Astrocyte of the cerebellum (primary cell): ENCODE measurements at places on chromosomes 7 and 10.

DNA sequence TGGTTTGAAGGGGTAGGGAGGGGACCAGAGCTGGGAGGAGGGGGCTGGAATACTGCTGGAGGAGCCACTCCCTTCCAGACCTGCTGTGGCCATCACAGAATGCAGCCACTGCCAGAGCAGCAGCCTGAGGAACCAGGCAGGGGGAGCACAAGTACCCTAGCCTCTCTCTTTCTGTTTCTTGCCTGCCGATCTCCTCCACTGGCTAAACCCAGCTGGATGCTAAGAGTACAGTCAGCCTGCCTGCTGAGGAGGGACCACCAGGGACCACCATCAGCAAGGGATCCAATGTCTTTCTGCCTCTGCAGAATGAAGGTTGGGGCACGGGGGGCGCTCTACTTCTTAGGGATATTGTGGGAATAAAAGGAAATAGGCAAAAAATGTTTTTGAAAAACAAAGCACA is 4.7 kb downstream of the BLVRA start:
- DNase-seq = no peak

DNA sequence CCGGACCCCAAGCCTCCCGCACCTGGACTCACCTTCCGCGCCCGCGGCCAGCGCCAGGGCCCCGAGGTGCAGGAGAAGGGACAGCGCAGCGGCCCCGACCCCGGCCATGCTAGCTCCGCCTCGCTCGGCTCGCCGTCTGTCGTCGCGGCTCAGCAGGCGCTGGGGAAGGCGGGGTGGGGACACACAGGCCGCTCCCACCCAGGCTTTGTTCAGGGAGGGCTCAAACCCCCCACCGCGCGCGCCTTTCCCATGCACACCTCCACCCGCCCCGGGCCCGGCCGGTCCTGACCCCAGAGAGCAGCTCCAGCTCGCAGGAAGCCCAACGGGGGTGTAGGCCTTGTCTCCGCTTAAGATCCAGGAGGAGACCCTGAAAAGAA is at the start of gene KCP:
Gene KCP (minus strand): TSS at position 141 of the 377 bp plus-strand sequence. CDS start 33 bp downstream, at position 108.
- DNase-seq = no peak

DNA sequence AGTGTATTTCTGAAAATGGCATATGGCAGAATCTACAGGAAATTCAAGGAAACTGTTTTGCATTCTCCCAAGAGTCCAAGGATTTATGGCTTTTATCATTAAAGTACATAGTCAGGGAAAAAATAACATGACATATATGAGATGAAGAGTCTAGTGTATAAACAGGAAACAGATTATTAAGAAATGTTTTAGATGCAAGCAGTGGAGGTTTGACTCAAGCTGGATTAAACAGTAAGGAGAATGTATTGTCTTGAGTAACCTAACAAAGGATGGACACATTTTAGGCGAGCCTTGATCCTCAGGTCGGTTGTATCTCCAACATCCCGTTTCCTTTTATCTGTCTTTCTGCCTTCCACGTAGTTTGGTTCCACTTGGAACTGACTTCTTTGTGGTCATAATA is 17.9 kb downstream of the OR6B1 start:
- DNase-seq = no peak

GRCh38 chr7:96685755-96686154 is 23.9 kb downstream of the SEM1 start:
- no peak for DNase-seq

DNA sequence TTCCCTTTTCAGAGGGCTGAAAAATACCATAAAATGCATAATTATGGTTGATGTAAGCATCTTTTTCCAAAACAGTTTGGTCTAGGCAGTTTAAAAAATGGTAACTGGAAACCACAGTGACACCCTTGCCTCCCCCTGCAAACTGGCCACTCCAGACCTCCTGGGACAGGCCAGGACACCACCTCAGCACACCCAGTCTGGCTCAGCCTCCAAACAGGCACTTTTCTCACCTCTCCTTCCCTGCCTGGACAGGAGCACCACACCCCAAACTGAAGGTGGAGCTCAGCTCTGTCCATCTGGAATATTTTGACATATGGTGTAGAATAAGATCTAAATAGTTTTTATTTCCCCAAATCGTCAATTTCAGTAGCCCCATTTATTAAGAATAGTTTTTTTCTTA is 78.5 kb downstream of the CDK14 start:
- DNase-seq = no peak

DNA sequence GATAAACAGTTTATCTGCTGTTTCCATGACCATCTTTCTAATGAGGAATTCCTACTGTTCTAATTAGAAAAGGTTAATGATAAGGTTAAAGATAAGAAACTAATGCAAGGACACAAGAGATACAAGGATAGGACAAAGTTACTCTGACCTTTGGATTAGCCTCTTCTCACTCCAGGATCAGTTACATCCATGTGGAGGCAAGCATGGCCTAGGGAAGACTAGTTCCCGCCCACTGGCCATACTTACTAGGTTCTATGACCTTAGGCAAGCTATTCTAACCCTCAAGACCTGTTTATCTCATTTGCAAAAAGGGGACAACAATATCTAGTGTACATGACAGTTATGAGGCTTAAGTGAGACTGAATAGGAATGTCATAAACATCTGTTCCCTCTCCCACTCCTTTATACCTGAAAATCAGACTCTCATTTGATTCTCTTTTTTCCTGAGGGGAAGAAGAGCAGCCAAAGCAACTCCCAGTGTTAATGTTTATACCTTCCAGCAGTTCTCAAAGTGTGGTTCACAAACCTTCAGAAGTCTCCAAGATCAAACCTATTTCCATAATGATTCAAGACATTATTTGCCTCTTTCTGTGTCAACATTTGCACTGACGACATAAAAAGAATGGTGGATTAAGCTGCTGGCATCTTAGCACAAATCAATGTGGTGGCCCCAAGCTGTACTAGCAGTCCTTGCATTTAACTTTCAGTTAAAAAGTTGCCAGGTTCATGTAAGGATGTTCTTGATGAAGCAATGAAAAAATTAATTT is 72.0 kb downstream of the SRPK2 start:
- no peak for DNase-seq

DNA sequence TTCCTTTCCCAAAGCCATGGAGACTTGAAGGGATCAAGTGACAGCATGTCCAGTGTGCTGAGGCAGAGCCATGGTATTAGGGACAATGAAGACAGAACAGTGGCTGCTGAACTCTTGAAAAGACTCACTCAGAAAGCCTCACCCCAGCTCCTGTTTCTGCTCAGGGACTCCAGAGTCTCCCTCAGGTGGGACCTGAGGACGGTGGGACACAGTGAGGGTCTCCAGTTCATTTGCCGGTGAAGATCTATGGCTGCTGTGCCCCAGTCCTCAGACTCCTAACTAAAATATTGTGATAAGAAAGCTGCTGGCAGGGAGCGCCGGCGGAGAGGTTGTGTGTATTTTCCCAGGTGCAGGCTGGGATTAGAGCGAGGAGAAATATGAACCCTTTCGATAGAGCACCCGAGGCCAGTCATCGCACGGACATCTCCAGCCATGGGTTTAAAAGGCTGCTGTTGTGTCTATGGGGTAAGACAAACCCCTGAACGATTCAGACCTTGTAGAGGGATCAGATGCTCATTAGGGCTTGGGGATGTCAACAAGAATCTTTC is 57.2 kb downstream of the C7orf25 start:
- no peak for DNase-seq

GRCh38 chr7:96996958-96997511 is 8.3 kb upstream of the DLX6 start:
- DNase-seq = no peak

- no peak for DNase-seq
Measured at GRCh38 chr10:47079204-47079580, 168.0 kb downstream of the PTPN20 start.
